NCI-H2081 (cell line): ENCODE measurements at places on chromosomes 12 and 14.

DNA sequence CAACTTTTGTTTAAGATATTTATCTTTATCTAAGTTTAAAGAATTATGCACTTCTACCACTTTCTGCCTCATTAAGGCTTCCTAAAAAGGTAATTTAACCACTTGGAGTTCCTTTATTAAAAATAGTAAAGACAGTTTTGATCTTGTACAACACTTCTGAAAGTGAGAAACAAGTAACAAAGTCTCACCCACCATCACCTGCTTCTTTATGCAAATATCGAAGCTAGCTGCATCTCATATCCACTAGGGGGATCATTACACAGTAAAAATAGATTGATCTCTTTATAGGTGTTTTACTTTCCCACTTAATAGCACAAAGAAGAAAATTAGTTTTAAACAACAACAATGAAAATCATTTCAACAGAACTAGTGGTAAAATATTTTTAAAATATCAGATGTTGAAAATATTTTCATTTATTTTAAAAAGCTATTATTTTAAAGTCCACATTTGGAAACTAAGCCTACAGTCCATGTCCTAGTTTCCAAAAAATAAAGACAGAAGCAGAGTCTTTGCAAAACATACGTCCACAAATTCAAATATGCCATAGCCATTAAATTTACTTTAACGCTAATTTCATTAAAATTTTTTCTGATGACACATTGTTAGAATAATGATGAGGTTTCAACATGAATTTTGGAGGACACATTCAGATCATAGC lies 160.0 kb upstream of the SOX5 start:
- peak; percentile 6 for DNase-seq

DNA sequence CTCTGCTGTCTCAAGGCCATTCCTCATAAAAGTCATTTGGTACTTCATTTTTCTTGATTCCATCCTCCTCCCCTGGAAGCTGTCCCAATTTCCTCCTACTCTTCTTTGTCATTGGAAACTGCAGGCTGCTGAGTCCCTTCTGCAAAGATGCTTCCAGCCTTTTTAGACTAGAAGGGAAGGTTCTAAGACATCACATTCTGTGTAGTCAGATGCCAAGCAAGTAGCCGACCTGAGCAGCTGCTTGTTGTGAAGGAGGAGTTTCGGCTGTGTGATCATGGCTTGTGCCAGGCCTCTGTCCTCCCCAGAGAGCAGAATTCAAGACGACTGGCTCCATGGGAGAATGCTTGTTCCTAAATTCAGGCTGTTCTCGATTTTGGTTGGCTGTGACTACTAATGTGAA lies 8.7 kb downstream of the RFC5 start:
- no peak for DNase-seq

DNA sequence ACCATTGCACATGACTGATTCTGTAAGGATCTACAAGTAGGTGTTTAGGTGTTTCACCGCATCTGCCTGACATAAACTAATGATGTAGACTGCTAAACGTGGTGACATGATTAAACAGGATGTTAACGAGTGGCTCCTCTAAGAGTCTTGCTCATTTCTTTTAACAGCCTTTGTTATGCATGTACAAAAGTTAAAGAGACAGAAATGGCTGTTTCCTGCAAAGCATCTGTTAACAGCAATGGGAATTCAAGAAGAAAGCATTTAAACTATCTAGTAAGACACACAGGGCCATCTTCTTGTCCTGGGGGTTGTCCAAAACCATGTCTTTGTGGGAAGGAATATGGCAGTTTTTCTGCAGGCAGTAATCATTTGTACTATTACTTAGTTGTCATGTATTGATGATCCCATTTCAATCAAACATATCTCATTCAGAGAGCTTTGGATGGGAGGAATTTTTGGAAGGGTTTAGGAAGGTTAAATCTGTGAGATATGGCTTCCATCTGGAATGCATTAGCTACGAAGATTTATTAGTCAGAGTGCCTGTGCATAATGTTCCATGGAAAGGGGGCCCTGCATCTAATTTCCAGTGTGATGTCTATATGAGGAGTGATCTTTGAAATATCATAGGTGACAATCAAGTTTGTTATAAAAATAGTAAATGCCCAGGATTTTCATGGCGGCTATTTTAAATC lies 495.1 kb downstream of the EGLN3 start:
- no peak for DNase-seq

DNA sequence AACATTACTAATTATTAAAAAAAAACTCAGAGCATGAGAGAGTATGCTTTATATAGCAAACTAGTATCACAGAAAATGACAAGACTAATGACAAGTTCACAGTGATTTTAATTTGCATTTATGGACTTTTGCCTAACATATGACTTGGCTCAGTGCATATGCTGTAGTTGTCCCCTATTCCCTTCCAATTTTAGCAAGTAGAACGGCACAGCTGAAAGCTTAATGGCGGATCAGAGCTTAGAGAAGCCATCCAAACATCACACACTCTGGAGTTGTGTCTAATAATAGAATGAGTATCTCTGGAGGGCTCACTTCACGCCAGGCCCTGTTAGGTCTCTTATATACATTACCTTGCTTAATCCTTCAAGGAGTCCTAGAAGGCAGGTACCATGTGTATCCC lies 13.3 kb downstream of the CNIH1 start:
- DNase-seq = no peak

GRCh38 chr14:75313294-75313693 lies 34.7 kb downstream of the FOS start:
- no peak for DNase-seq

- DNase-seq = no peak
These were observed 250.3 kb upstream of the FBXO33 start for GRCh38 chr14:39682582-39682981.

DNA sequence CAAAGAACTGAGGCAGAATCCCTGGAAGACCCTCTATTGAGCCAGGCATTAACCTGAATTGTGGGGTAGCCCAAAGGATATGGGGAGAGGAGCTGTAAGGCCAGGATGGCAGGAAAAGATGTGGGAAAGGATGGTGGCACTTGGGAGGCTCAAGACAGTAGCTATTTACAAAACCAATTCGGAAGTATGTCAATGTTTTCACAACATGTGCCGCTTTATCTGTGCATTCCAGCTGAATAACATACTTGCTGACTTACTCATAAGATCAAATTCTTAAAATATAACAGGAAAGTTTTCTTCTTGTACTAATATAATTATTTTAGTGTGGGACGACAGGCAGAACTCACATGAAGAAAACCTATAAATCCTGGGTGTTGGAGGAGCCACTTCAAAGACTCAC lies 10.6 kb downstream of the BBS10 start:
- DNase-seq = no peak

- no peak for DNase-seq
These were observed 176.0 kb upstream of the DYRK2 start for GRCh38 chr12:67472539-67472938.

- DNase-seq = no peak
These were observed 330.5 kb downstream of the BCL11B start for GRCh38 chr14:98941481-98941880.

- no peak for DNase-seq
These were observed 62.5 kb downstream of the ETNK1 start for GRCh38 chr12:22687361-22688076.

- peak; percentile 19 for DNase-seq
These were observed 20.5 kb downstream of the SARNP start for GRCh38 chr12:55797068-55797467.

GRCh38 chr14:73136085-73136386 lies 271 bp upstream of the PSEN1 start:
- DNase-seq = no peak

DNA sequence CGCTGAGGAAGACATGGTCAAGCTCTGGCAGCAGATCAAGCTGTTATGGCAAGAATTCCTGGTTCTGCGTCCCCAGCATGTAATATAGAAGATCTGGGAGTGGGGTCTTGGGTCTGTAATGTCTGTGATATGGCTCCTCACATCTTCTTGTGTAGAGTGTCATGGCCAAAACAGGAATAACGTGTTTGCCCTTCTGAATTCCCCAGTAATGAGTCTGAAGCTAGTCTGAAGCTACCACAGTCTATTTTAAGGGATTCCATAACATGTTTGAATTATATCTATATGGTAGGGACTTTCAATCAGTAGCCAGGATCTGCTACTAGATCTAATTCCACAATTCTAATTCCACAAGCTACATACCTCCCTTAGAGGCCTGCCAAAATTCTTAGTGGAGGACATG lies 31.4 kb upstream of the SOX5 start:
- no peak for DNase-seq

- no peak for DNase-seq
These were observed 792.0 kb downstream of the MED13L start for GRCh38 chr12:115485503-115485902.

- DNase-seq = no peak
These were observed 18.5 kb downstream of the ATL1 start for GRCh38 chr14:50578433-50578832.

GRCh38 chr12:82942991-82943401 lies 256.3 kb downstream of the TMTC2 start:
- no peak for DNase-seq

DNA sequence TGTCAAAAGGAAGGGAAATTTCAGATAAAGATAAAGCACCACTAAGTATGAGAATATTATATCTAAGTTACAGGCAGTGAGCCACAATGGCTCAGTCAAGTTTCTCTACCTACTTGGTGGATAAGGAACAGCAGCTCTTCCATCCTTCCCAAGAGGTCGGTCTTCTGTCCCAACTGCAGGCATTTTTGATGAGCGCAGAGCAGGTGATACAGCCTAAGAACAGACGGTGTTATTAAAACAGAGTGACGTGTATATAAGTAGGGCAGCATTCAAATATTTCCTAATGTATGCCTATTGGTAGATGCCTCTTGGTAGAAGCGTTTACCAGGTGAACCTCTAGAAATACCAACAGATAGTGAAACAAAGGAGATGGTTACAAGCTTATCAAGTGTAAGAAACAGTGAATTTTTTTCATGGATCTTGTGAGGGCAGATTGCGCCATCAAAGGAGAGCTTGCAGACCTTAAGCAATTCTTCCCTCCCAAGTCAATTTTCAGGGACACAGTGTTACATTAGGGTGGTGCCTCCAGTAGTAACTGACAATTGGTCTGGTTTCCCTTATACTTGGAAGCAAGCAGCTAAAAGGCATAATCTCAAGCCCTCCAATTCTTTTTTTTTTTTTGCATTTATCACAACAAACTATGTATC lies 274.5 kb downstream of the MED13L start:
- no peak for DNase-seq

DNA sequence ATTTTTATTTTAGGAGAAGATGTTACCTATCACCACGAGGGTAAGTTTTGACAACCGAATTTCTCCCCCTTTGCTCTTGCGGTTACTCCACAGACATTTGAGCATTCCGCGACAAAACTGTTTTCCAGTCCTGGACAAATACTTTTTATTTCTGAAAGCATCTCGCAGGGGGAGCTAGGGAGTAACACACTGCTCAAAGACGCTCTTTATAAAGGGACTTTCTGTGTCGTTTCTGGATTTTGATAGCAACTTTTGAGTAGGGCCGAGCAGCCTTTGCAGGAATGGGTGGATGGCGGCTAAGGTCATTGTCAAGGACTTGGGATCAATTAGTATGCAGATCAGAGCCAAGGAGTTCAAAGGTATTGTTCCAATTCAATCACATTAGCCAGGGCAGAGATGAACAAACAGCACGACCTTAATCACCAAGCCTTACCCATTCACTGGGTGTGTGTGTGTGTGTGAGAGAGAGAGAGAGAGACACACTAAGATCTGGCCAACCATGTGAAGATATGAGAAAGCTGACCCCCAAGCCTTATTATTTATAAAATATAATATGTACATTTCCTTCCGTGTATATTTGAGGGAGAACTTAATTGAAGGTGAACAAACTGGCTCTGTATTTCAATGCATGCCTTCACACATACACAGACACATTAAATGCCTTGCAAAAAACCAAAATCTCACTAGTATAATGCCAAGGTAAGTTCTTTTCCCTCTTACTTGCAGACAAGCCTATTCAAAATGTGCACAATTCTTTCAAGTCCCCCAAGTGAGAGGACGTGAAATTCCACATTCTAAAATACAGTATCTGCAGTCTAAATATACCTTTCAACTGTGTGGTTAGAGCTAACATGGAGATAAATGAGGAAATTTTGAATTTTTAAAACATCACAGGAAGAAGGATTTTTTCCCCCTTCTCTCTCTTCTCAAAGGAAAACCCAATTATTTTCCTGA lies 613.8 kb downstream of the VRK1 start:
- no peak for DNase-seq

- DNase-seq = no peak
These were observed 263.1 kb upstream of the CRY1 start for GRCh38 chr12:107356266-107356936.

DNA sequence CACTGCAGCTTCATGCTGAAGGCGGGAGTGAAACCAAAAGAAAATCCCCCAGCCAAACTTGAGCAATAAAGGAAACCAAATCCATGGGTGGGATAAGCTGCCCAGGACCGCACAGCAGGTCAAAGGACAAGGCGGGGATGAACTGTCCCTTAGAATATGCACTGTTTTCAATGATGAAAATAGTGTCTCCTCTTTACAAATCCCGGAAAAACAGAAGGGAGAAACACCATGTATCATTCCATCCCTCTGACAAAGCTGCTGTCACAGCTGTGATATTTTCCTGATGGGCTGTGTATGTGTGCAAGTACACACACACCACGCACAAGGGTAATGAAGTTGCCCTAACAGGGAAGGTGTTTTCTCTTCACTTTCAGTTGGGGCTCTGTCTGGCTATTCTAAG lies 70.3 kb downstream of the ACTN1 start:
- DNase-seq = no peak

DNA sequence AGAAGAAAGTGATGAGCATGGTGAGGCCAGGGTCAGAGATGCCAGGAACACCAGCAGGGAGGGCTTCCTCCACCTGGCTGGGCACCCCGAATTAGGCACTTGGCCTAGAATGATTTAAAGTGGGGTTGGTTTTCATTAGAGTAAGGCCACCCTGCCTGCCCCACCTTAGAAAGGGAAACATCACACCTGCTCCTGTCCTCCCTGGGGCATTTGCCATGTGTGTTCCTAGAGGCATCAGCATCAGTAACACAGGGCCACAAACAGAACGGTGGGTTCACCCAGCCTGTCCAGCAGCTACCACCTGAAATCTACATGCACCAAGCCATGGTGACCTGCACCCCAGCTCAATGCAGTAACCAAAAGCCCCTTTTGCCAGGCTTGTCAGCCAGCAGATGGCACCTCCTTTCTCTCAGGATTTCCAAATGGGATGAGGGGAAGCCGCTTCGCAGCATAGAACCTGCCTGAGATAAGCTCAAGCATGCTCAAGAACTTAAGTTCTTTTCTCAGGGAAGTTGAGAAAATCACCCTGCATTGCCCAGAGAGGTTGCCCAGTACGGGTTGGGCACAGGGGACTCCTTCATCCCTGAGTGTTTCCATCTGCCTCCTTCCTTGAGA lies 338.8 kb downstream of the DPF3 start:
- no peak for DNase-seq

GRCh38 chr14:103879118-103879569 lies 31.8 kb upstream of the PPP1R13B start:
- DNase-seq = no peak

- DNase-seq = no peak
These were observed 26.2 kb upstream of the CHPT1 start for GRCh38 chr12:101671157-101671791.
